ENCODE measurements at places on chromosomes 12 and 14.
A peak's percentile ranks its signal among the peaks of the same experiment; 100 is the strongest.

GRCh38 chr14:104169005-104169698, 30.8 kb downstream of the KIF26A start:
- no peak for DNase-seq

- DNase-seq: no peak
Measured at GRCh38 chr14:93951635-93952540, 24.5 kb downstream of the ASB2 start.

- no peak for DNase-seq
Measured at GRCh38 chr14:55948399-55948798, 169.8 kb upstream of the PELI2 start.

DNA sequence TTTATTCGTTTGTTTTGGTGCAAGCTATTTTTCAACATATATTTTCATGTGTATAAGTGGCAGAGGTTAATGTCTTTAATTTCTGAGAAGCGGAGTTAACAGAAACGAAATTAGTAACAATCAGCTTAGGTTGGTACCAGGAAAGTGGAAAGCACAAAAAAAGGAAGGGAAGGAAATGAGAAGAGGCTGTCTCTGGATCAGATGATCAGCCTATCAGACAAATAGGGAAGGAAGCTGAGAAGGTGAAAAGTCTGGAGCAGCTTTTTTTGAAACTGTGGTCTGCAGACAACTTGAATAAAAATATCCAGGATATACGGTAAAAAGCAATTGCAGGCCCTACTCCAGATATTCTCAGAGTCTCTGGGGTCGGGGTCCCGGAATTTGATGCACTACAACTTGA, 265.0 kb downstream of the SSPN start:
- no peak for DNase-seq

DNA sequence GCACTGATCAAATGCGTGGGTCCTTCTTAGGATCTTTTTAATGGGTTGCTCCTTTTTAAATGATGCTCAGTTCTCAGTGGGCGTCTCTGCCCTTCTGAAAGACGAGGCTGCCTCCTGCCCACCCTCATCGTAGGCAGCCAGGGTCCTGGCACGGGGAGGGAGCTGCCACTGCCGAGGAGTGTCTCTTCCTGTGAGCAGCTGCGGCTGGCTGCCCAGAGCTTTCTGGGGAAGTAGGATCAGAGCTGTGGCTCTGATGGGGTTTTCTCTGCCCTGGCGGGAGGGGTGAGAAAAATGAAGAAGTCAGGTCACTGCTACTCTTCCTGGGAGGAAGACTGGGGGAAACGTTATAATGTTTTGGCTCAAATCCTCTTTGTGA, 31.1 kb upstream of the BEGAIN start:
- DNase-seq: no peak

GRCh38 chr14:100294963-100295330, 11.3 kb downstream of the SLC25A29 start:
- DNase-seq: no peak

GRCh38 chr14:20712904-20713303, 24.3 kb downstream of the ANG start:
- no peak for DNase-seq

GRCh38 chr12:23424685-23425084, 524.8 kb downstream of the SOX5 start:
- DNase-seq: no peak

DNA sequence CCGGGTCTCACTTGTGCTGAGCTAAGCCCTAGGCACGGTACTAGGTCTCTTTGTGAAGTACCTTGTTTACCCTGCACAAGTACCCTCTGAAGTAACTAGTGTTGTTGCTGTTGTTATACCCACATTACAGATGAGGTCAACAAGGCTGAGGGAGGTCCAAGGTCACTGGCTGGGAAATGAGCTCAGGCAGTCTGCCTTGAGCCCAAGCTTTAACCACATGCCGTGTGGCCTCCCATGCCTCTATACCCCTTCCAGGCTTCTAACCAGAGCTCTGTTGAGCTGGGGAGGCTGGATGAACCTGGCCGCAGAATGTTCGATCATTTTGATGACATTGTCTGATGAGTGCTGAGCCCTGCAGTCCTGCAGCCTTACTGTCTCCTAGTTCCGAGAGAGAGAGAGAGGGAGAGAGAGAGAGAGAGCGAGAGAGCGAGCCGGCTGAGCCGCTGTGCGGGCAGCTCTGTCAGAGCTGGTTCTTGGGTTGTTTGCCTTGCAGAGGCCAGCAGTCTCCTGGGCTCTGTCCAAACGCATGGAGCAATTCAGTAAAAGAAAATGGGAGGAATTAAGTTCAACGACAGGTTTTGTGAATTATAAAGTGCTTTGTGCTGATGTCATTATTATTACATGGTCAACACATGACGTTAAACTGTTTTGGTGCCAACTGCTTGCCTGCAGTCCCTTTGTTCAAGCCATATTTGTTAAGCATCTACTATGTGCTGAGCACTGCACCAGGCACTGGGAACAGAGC, 13.1 kb downstream of the JDP2 start:
- peak; percentile 55 for DNase-seq

DNA sequence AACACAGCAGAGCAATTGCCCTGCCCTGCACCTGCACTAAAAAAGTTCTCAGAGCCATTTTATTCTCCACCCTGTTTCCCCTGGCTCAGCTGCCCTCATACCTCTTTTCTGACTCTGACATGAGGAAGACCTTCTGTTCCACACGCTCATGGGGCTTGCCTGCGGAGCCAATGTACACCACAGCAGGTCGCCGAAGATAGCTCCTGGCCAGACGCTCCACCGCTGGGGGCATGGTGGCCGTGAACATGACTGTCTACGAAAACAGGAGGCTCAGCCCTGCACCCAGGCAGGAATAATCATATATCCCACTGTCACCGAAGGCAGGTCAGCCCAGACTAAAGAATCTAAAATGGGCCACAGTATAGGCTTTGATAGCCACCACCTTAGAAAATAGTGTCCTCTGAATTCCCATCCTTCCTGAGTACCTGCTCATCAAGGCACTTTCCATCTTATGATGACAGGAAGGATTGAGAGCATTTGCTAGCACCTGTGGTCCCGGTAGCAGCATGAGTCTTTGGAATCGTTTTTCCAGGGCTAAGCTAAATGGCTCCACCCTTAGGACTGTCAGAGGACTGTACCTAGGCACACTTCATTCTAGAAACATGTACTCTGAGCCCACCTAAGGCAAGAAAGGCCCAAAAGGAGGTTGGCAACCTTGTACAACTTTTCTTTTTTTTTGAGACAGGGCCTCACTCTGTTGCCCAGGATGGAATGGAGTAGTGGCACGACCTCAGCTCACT, 14.2 kb downstream of the CACNB3 start:
- no peak for DNase-seq

DNA sequence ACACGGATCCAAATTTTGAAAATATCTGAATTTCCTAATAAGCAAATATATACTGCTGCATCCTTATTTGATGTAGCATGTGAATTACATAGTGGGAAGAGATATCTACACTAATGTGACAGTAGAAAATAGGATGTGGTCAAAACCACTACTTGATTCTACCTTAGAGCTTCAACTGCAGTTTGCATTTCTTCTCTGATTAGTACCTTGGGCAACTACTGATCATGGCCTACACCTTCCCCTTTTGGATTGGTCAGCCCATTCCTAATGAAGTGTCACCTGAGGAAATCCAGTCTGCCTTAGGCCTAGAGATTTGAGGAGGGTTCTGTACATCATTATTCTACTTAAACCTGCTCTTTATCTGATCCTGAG, 10.7 kb downstream of the LLPH start:
- no peak for DNase-seq

- peak; percentile 77 for DNase-seq
Measured at GRCh38 chr12:56723889-56724700, 1.0 kb downstream of the NACA start.

DNA sequence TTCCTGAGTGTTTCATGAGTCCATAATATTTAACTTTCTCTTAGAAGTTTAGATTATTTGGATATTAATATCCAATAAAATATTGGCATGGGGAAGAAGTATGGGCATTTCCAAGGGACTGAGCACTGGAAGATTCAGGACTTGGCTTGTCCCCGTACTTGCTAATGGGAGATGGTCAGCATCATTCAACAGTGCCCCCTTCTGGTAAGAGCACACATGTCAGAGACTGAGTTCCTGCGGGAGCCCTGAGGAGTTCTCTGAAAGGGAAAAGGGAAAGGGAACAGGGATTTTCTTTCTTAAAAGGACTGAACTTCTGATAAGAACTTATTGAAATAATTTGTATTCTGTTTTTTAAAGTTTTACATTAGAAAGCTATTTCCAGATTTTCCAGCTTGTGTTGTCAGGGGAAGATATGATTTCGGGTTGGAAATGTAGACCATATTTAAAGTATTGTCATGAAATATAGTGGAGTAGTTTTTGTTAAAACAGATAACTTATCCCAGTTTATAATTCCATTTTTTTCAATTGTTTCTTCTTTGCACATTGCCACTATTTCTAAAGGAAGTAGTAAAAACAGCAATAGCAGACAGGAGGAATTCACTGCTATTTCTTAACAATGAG, 59.8 kb upstream of the C12orf71 start:
- DNase-seq: peak; percentile 82

DNA sequence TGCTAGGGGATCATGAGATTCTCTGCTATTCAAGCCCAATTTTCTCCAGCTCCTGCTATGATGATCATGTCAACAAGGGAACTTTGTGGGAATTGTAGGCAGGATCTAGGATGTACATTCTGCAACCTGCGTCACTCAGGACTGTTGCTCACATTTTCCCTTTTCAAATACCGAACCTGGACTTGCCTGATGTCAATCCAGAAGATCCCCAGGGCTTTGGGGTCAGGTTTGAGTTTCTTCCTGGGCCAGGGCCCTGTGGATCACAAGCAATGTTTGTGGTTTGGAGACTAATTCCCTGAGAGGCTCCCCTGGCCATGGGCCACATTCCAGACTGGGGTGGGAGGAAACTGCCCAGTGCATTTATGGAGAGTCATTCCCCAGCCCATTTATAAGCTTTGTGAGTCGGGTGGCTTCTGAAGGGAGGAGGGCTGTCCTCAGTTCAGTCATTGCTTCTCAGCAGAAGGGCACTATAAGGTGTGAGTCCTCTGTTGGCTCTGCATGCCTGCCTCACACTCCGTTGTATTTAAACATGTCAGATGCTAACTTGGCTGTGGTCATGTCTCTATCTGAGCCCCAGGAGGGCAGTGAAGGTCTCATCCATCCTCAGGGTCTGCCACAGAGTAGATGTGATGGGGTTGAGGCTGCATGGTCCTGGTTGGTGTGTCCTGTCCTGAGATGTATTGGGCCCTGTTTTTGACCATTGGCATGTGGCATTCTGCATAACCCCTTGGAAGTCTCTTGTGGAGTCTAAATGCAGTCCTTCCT, 6.5 kb downstream of the KRT86 start:
- peak; percentile 99 for DNase-seq

GRCh38 chr12:97487470-97487869, 24.9 kb downstream of the RMST start:
- no peak for DNase-seq

GRCh38 chr12:106247674-106248311, at the start of gene CKAP4:
CKAP4 (minus strand) TSS chr12:106248020; CDS start chr12:106247851, 169 bp downstream.
- DNase-seq: peak; percentile 87

GRCh38 chr14:20440882-20441281, 4.9 kb upstream of the KLHL33 start:
- DNase-seq: no peak

DNA sequence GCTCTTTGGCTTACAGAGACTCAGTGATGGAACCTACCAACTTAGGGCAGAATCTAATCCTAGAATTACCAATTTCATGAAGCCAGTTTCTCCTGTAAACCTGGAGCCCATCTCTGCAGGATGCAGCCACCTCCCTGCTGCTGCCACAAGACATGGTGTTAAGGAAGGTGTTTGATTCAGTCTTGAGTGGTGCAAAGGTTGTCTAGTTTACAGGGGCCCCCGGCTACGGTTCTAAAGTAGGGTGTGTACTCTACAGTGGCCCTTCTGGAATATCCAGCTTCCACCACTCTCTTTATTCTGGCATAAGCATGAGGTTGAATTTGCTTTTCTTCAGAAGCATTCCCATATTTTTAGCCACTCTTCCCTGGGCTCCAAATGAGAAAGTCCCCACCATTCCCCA, 154.1 kb upstream of the GRIP1 start:
- no peak for DNase-seq

GRCh38 chr14:29868000-29868399, 59.6 kb downstream of the PRKD1 start:
- DNase-seq: peak; percentile 63
